ENCODE measurements at places on chromosomes 1 and 21.

DNA sequence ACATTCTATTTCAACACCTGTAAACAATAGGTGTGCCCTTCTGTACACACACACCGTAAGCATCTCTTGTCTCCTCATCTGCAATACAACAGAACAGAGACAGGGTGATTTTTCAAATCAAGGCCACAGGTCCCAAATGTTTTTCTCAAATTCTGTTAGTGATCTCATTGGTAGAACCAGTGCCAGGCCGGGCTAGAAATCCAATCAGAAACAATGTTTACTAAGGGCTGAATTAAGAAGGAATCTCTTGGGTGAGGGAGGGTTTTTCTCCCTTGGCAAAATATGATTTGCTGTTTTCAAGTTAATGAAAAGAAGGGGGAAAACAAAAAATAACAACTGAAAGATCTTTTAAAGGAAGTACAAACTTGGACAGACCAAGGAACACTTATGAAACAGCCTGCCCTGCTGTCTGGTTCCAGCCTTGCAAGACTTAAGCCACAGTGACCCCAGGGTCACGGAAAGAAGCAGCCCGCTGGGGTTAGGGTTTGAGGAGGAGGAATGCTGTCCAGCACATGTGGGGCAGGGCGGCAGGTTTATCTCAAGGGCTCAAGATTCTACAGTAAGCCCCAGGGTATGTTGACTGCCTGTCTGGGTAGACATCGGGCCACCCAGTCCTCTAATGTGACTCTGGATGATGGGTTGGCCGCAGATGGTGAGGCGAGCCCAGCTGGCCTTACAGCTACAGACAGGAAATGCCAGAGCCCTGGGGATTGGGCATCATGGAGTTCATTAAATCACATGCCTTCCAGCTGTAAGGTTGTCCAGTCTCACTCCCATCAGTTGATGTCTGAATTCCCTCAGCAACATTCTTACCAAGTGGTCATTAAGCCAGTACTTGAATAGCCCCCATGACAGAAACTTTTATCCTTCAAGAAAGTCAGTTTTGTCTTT, 73.3 kb upstream of the SLC44A3 start:
- no peak for DNase-seq

DNA sequence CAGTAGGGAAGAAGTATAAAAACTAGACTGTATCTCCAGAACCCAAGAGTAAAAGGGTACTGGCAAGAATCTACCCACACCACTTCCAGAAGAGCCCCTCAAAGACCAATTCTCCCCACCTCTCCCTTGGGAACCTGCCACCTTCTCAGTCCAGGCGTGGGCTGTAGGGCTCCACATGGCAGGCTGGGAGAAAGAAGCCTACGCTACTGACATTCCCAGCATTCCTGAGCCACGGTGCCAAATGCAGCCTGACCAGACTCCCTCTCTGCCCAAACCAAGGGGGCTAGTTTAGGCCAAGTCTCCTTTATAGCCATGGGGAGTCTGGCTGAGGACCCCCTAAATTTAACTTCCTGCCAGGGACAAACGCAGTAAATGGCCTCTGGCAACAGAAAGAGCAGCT, 2.0 kb downstream of the UBE2Q1 start:
- no peak for DNase-seq

- no peak for DNase-seq
Observed at GRCh38 chr1:21626921-21627339, 42.2 kb downstream of the RAP1GAP start.

- no peak for DNase-seq
Observed at GRCh38 chr21:45149021-45149420, 74.6 kb downstream of the ADARB1 start.

- no peak for DNase-seq
Observed at GRCh38 chr1:20361805-20362381, 71.2 kb downstream of the VWA5B1 start.

DNA sequence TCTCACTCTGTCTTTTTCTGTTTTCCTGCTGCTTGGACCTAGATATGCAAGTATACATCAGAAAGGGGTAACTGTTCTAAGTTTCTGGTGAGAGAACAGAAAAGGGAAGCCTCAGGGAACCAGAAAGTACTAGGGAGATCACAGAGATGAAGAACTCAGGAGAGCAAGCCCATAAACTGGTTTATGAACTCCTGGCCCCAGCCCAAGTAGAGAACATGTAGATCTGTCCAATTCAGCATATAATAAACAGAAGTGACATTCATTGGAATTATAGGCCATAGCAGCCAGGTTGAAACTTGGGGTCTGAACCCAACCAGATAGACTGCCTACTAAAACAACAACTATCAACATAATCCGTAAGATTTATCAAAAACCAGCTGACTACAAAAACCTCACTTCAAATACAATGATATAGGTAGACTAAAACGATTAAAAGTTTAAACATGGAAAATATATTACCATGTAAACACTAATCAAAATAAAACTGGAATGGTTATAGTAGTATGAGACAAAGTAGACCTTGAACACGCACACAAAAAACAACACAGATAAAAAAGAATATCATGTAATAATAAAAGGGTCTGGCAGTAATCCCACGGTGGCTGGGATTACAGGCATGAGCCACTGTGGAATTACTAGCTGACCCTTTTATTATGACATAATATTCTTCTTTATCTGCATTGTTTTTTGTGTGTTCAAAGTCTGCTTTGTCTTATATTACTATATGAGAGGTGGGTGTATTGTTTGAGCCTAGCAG, 65.0 kb downstream of the ZSWIM5 start:
- no peak for DNase-seq

DNA sequence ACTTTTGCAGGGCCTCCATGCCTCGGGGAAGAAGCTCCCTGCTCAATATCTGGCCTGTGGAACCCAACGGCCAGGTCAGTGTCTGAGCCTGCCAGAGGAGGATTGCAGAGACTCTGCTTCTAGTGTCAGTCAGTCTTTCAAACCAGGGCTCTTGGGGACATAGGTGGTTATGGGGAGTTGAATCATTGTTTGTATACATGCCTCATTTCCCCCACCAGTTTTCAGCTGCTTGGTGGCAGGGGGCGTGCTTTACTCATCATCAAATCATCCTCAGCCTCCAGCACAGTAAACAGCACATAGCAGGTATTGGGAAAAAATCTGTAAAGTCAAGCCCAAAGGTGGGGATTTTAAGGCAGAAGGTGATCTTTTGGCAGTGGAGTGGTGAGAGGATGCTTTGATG, 17.4 kb upstream of the FAM89A start:
- DNase-seq = no peak

DNA sequence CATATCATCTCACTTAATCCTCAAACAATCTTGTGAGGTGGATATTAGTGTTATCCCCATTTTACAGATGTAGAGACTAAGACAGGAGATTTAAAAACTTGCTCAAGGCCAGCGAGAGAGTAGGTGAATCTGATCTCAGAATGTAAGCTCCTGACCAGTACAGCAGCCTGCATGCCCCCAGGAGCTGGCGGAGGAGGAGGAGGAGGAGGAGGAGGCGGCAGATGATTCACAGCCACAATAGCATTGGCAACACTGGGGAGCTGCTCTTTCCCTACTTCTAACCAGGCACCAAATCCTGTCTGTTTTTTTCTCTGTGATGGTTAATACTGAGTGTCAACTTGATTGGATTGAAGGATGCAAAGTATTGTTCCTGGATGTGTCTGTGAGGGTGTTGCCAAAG, 243.2 kb downstream of the ATG4C start:
- DNase-seq = no peak

DNA sequence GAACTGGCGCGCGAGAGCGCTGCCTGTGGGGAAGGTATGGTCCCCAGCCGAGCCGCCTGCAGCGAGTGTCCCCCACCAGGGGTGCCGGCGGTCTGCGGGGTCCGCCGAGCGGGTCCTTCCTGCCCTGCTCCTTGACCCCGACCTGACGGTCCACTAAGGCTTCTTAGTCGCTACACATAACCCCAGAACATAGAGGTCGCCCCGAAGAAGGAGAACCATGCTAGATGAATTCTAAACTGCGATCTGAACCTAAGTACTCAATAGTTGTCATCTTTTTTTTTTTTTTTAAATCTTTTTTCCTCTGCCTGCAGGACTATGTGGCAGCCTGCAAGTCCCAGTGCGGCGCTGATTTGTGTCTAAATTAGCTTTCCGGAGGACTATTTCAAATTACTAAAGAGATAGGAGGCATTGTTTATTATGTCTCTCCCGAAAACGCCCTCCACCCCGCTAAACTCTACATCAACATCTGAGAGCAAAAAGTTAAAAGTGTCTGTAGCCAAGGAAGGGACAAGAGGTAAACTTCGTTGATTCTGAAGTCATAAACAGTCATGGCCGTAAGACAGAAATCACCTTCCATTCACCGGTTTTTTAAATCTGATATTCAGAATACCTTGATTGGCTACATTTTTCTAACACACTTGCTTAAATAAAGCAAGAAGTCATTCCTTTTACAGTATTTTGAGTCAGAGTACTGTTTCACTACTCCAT, 476 bp downstream of the AXDND1 start:
- no peak for DNase-seq

DNA sequence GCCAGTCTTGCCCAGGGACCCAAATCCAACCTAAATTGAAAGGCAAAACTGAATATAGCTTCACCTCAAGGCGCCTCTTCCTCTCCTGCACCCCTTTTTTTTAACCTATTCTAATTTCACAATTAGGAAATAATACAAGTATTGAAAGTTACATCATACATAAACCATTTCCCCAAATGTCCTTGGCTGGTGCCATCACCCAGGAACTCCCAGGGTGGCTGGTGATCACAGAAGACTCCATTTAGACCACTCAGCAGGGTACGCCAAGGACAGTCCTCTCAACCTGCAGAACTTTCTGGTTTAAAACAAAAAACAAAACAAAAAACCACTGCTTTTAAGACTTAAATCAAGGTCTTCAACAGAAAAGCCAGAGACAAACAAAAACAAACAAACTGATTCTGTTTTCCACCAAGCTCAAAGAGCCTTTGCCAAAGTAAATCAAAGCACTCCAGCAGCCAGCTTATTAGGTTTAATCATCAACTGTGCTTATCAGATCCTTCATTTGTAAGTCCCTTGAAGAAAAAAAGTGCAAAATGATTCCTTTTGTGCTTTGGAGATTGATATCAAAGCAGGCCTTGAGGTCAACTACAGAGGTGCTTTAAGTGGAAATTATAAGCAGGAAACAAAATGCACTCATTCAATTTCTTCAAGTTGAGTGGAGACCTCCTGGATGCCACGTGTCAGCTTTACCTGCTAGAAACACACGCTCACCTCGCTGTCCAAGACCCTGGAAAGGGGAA, 113.0 kb downstream of the ETS2 start:
- no peak for DNase-seq

DNA sequence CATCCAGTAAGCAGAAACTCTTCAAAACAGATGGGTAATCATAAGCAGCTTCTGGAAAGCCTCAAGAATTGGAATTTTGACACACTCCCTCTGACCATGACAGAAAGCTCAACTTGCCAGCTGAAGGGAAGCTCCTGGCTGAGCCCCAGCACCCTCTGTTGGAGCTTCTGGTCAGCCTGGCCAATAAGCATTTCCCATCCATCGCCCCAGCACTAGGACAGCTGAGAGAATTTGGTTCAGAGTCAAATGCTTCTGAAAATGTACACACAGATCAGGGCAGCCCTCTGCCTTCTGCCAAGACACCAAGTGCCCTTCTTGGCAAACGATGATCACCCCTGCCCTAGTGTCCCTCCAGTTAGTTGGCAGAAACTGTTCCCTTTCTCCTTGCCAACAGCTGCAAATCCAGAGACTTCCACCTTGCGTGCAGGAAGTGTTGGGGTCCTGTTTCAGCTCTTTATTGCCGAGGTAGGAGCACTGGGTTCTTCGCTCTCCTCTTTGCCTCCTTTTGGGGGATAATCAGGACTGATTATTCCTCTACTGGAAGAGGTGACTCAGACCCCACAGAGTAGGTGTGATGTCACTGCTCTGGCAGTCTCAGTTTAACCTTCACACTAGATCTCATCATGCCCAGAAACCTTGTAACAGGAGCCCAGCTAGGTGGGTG, 11.9 kb downstream of the PIGV start:
- DNase-seq = no peak

DNA sequence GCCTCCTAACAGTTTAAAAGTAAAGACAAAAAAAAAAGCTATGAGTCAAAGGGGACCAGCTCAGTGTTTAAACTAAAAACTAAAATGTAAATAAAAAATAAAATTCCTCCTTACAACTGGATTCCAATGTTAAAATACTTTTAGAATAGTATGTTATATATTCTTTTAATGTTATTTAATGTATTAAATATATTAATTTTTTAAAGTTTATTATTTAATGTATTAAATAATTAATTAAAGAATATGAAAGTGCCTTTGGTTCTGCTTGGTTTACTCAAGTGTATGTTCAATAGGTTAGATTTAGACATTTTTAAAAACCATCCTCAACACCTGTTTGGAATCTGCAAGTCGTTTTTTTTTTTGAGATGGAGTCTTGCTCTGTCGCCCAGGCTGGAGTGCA, 13.1 kb downstream of the ACBD6 start:
- no peak for DNase-seq

DNA sequence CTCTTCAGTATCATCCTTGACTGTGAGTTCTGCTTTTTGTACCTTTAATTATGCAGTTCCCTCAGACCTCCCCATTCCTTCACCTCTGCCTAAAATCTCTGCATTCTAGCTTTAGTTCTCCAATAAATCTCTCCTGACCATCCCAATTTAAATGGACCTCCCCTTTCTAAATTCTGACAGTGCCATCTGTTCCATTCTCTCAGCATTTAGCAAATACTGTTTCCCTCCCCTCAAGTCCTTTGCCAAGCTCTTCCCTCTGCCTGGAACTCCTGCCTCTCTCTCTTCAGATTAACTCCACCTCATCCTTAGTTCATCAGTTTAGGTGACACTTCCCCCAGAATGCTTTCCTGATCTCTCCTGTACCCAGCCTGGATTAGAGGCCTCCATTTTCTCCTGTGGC, 54.0 kb upstream of the JUN start:
- DNase-seq = no peak

DNA sequence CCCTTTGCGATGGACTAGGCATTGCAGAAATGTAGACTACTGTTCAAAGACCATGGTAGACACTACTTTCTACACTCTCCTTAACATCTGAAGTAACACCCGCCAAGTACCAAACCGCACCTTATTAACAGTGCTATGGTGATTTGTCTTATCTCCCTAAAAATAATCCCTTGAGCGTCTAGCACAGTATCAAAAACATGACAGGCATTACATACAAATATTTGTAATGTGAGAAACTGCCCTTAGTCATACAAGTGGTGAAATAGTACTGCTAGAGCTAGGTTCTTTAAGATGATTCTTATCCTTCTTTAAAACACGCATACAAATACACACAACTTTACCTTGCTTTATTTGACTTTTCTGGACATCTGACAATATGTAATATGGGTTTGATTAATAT, 27.2 kb downstream of the PUM1 start:
- no peak for DNase-seq

DNA sequence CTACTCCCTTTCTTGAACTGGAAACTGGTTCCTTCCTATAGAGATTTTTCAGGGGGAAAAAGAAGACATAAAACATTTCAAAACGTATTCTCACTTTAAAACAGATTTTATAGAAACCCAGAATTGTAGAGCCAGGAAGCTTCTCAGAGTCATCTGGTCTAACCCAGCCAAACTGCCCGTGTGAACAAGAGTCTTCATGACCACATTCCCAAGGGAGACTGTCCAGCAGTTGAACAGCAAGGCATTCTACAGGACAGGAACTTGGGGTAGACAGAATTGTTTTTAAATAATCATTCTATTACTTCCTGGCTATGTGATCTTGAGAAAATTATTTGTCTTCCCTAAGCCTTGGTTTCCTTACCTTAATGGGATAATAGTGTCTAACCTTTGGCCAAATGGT, 163.5 kb upstream of the IVNS1ABP start:
- DNase-seq = no peak
